ENCODE measurements at places on chromosomes 5 and 9.

DNA sequence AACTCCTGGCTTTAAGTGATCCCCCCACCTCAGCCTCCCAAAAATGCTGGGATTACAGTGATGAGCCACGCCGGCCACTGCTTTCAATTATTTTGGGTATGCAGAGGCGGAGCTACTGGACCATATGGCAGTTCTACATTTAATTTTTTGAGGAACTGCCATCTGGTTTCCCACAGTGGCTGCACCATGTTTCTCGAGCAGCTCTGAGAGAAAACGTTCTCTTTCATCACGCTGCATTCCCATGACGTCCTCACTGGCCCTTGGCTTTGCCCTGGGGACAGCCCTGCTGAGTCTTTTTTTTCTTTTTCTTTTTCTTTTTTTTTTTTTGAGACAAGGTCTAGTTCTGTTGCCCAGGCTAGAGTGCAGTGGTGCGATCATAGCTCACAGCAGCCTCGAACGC lies 35.5 kb upstream of the GRHPR start:
- H3K4me1 ChIP-seq: peaks cover 80% of the 10 kb centered on the region
- H3K36me3 ChIP-seq: peaks cover 4% of the 10 kb centered on the region
- no peak overlapping the region for H3K4me3 ChIP-seq
- H3K27ac ChIP-seq: peak overlapping the region; percentile 87

- no peak for ATAC-seq
- no peaks in the 10 kb centered on the region for H3K36me3 ChIP-seq
- no peaks in the 10 kb centered on the region for H3K4me1 ChIP-seq
Observed at GRCh38 chr9:7507566-7508270, 291.9 kb downstream of the DMAC1 start.

DNA sequence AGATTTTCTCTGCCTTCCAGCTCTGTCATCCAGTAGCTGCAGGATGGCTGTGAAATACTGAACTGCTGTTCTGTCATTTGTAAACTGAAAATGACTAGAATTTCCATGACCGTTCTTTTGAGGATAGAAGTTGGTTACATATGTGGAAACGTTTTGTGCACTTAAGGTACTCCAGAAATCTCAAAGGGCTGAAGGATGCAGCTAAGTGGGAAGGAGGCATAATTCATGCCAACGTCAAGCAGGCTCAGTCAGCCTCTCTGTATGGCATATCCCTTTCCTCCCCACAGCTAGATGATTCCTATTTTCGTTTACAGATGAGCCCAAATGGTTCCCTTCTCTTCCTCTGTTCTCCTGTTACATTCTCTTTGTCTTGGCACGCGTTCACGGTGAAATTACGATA lies 257.6 kb downstream of the FBXL7 start:
- no peaks in the 10 kb centered on the region for H3K36me3 ChIP-seq
- no peak for ATAC-seq
- no peaks in the 10 kb centered on the region for H3K4me1 ChIP-seq

- no peak overlapping the region for H3K27ac ChIP-seq
- H3K36me3 ChIP-seq: no peaks in the 10 kb centered on the region
- H3K27me3 ChIP-seq: no peaks in the 10 kb centered on the region
- ATAC-seq: peak; percentile 72
- no peaks in the 10 kb centered on the region for H3K4me1 ChIP-seq
Observed at GRCh38 chr5:146965761-146966659, 87.5 kb upstream of the PPP2R2B start.

GRCh38 chr9:105984714-105985113 lies 290.4 kb downstream of the TMEM38B start:
- H3K27ac ChIP-seq: no peak overlapping the region
- no peaks in the 10 kb centered on the region for H3K36me3 ChIP-seq
- H3K4me3 ChIP-seq: no peak overlapping the region
- peaks cover 9% of the 10 kb centered on the region for H3K27me3 ChIP-seq
- no peak for ATAC-seq

DNA sequence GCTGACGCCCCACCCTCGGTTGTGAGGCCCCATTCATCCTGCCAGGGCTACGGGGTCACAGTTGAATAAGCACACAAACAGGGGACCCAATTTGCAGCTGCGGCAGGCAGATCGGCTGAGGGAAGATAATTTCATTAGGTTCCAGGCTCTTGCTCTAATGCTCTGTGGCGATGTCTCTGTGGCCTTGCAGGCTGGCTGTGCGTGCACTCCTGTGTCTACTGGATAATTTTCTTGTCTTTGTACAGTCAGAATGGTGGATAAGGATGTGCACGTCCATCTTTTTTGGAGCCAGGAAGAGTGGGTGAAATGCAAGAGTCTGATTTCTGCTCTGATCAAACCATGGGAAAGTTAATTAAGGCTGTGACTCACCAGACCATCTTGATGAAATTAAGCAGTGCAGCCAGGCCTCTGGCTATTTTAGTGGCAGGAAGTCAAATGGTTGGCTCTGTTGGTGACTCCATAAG lies 39.2 kb downstream of the NSG2 start:
- no peak for ATAC-seq
- no peak overlapping the region for H3K4me3 ChIP-seq
- H3K27me3 ChIP-seq: peaks cover 6% of the 10 kb centered on the region

- H3K36me3 ChIP-seq: no peaks in the 10 kb centered on the region
- H3K27ac ChIP-seq: no peak overlapping the region
- peaks cover 29% of the 10 kb centered on the region for H3K4me1 ChIP-seq
- no peaks in the 10 kb centered on the region for H3K27me3 ChIP-seq
- no peak for ATAC-seq
Observed at GRCh38 chr9:98149422-98149821, 30.4 kb upstream of the TRIM14 start.

GRCh38 chr5:169627551-169627950 lies 9.5 kb upstream of the DOCK2 start:
- H3K36me3 ChIP-seq: no peaks in the 10 kb centered on the region
- ATAC-seq: no peak
- no peak overlapping the region for H3K27ac ChIP-seq
- H3K27me3 ChIP-seq: no peaks in the 10 kb centered on the region

DNA sequence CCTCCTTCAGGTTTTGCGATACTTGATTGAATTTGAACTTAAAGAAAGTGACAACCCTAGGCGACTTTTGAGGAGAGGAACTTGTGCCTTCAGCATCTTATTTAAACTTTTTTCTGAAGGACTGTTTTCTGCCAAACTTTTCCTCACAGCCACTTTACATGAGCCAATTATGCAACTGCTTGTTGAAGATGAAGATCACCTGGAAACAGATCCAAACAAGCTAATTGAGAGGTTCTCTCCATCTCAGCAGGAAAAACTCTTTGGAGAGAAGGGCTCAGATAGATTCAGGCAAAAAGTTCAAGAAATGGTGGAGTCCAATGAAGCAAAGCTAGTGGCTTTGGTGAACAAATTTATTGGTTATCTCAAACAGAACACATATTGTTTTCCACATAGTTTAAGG lies 40.6 kb downstream of the GAPVD1 start:
- no peaks in the 10 kb centered on the region for H3K27me3 ChIP-seq
- no peak overlapping the region for H3K4me3 ChIP-seq
- peaks cover 4% of the 10 kb centered on the region for H3K4me1 ChIP-seq
- ATAC-seq: no peak

DNA sequence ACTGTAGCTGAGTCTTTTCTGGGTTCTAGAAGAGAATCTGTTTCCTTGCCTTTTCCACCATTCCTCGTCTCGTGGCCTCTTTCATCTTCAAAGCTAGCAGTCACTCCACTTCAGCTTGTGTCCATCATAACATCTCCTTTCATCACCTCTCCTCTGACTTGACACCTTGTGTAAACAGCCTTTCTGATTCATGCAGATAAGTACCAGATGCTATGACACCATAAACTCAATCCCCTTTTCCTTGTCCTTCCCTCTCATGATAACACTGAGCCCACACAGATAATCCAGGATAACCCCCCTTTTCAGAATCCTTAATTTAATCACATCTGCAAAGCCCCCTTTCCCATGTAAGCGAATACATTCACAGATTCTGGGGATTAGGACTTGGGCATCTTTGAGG lies 95.5 kb downstream of the SNX24 start:
- H3K4me1 ChIP-seq: peaks cover 7% of the 10 kb centered on the region
- H3K4me3 ChIP-seq: no peak overlapping the region
- H3K36me3 ChIP-seq: peaks cover 16% of the 10 kb centered on the region
- no peak overlapping the region for H3K27ac ChIP-seq

DNA sequence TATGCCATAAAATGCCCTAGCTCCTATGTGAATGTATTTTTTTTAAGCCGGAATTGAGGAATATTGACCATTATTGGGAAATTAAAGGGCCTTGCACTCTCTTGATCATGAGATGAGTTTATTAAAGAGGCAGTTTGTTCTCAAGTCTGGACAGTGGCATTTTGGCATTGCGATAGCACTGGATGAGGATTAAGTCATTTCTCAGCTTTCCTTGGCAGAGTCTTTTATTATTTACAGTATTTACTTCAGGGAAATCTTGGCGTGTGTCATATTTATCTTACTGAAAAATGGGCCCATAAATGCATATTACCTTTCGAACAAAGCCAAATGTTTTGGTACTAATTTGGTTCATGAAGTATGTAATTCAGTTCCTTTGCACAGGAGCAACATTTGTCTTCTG lies 194.4 kb downstream of the EBF1 start:
- H3K27me3 ChIP-seq: no peaks in the 10 kb centered on the region
- no peak for ATAC-seq
- H3K4me3 ChIP-seq: no peak overlapping the region
- peaks cover 84% of the 10 kb centered on the region for H3K4me1 ChIP-seq
- peak overlapping the region; percentile 36 for H3K27ac ChIP-seq

All from stimulated activated memory B cell treated with anti-CD40 and anti-IgM and Interleukin-4, amounts not matched to agents 10 μg/mL and 1 μg/mL and 100 μg/mL, for 72 hours (primary cell).